ENCODE measurements at places on chromosomes 7 and 10.

DNA sequence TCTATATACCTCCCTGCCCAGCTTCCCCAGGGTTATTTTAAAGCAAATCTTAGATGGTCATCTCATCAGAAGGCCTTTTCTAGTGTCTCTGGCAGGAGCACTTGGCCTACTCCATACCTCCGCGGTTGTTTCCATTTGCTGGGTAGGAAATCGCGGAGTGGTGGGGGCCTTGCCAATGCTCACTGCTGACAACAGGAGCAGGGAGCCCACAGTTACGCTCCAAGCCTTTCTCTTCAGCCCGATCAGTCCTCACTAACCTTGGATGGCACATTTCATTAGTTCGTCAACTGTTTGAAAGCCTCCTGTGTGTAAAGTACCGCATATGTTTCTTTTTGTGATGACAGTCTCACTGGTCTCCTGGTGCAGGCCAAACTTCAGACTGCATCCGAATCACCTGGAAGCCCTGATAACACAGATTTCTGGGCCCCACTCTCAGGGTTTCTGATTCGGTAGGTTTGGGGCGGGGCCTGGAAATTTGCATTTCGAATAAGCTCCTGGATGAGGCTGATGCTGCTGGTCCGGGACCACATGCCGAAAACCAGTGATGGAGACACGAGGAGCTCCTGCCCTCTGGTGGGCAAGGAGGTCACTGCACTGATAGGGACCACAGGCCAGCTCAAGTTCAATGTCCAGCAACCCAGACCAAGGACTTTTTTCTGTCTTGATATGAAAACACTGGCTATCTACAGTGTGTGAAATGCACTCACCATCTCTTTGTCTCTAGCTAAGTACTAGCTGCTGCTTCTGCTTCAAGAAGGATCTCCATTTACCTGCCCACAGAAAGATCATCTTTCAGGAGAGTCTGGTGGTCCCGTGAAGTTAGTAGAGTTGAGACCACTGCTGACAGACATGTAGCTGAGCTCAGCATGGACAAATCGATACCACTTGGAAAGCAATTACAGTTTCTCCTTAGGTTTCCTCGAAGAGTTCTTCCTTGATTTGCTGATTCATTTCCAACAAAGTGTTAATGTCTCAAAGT, 14.0 kb downstream of the LRGUK start:
- peak; percentile 34 for DNase-seq

GRCh38 chr10:104043854-104044253, 41.8 kb downstream of the COL17A1 start:
- DNase-seq: no peak

DNA sequence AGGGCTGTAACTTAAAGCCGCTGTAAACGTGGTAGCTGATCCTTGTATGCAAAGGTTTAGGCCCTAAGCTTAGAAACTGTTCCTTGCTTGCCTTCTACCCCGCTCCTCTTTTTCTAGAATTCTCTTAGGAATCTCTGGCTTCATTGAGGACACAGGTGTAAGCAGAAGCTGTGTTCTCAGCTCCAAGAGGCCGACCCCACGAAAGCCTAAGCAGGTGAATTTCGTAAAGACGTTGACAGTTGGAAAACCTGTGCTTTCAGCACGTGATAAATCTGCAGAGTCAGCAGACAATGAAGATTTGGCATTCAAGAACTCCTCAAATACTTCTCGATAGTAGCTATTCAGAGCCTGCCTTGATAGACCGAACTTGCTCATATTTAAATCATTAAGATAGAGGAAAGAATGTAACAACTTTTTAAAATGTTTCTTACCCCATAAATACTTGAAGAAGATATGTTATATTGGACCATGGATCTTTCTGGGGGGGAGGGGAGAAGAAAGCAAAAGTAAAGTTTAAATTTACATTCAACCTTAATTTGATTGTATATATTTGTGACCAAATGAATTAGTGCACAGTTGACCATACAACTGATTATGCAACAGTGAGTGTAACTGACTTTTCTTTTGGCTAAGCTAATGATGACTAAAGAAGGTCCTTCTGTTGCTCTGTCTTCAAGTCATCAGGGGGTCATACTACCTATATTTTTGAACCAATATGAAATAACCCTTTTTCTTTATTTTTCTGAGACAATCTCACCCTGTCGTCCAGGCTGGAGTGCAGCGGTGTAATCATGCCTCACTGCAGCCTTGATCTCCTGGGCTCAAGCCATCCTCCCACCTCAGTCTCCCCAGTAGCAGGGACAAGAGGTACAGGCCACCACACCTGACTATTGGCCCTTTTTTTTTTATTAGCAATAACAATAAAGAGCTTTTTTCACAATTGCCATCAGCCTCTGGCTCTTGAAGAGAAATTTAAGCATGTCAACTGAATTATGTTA, 1.2 kb upstream of the GDI2 start:
- peak; percentile 15 for DNase-seq

DNA sequence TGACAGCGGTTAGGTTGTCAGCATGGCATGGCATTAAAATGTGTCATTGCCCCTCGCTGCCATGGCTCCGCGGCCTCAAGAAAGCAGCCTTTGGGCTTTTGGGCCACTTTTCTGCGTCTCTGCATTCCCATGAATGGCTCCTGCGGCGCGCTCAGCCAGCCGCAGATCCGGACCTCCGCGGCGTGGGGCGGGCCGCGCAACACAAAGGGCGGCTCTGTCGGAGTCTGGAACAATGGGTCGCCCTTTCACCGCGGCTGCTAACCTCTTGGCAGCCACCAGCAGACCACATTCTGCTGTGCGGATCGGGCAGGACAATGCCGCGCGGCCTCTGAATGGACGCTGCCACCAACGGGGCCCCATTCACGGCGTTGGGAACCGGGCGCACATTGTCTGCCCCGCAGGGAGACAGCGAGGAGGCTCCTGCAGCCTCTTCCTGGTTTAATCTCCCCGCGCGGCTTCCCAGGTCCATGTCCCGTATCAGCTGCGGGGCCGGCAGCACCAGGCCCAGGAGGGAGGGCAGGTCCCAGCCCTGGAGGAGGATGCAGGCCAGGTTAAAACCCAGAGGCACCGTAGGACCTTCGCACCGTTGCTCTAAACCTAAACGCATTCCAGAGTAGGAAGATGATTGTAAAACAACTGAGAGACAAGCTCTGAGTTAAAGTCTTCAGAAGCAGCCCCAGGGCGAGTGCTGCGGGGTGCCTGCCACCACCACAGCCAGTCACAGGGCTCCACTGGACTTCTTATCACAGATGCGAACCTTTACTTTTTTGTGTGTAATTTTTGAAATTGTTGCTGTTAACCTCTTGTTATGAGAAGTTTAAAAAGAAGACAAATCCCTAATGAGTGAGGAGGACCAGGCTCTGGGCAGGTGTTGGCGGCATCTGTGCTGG, 71.6 kb downstream of the NKX6-2 start:
- no peak for DNase-seq

- DNase-seq: no peak
Measured at GRCh38 chr10:77553311-77553710, 84.3 kb downstream of the KCNMA1 start.

DNA sequence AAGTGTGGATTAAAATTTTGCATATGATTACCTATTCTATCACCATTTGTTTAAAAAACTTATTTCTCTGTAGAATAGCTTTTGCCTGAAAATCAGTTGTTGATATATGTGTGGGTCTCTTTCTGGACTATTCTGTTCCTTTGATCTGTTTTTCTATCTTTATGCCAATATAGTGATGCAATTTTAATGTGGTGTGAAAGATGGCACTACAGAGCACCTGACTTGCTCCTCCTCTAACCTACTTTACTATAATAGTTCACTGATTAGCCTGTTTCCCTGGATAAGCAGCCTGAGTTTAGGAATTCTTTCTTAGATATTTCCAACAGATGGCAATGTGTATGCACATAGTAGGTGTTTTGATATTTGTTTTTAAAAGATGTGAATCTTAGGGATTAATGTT, 294.5 kb downstream of the AUTS2 start:
- no peak for DNase-seq

DNA sequence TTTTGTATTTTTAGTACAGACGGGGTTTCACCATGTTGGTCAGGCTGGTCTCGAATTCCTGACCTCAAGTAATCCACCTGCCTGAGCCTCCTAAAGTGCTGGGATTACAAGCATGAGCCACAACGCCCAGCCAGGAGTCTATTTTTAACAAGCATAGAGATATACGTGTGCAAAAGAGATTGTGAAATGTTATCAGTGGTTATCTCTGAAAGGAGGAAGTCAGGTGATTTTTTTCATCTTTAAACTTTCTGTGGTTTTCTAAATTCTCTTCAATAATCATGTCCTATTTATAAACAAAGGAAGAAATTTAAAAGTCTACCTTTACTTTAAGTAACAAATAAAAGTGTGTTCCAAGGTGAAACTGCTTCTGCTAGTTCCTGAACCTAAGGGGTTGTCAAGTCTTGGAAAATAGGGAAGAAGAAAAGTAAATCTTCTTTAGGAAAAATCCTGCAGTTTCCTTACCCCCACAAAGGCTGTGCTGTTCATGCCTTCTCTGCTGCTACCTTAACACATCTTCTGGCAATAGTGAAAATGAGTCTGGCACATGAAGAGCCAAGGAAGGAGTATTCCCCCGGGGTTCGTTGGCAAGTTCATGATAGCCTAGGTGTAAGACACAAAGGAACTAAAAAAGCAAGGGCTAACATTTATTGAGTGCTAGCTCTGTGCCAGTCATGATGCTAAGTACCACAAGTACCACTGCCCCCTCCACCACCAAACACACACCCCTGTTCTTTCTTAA, 51.1 kb downstream of the CYP26A1 start:
- no peak for DNase-seq

- no peak for DNase-seq
Measured at GRCh38 chr10:75034131-75034512, 77.3 kb upstream of the SAMD8 start.

- no peak for DNase-seq
Measured at GRCh38 chr10:28669227-28670173, 7.8 kb upstream of the BAMBI start.

- no peak for DNase-seq
Measured at GRCh38 chr7:151843181-151843580, 33.7 kb downstream of the PRKAG2 start.

DNA sequence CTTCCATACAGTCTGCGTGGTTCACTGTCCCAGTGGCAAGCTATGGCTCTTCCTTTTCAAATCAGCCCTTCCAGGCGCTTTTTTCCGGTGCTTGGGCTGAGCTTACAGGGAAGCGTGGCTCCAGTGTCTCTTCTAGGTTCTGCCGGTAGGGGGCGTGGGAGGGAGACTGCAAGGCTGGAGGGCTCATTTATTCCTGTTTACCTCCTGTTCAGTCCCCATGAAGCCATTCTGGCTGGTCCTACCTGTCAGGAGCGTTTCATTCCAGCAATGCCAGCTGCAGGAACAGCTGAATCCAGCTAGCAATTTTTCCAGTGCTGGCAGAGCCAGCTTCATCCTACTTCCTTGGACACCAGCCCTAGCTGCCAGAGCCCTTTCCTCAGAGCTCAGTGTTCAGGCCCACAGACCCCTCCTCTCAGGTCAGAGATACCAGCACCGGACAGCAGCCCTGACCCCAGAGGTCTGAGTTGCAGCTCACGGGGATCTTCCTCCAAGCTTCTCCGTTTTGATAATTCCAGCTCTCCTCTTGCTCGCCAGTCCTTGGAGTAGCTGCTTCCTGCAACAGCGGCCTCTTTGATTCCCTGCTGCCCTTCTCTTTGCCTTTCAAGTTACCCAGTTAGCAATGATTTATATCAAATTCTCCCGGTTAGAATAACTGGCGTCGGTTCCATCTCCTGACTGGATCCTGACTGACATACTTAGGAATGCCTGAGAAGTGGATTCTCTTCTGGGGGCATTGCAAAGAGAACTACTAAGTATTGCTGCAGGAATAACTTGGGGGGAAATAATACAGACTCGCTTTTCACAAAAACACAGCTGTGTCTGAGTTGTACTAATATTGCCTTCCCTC, 129.8 kb downstream of the FRMD4A start:
- DNase-seq: no peak

- DNase-seq: no peak
Measured at GRCh38 chr10:15815242-15815885, 44.9 kb downstream of the MINDY3 start.

DNA sequence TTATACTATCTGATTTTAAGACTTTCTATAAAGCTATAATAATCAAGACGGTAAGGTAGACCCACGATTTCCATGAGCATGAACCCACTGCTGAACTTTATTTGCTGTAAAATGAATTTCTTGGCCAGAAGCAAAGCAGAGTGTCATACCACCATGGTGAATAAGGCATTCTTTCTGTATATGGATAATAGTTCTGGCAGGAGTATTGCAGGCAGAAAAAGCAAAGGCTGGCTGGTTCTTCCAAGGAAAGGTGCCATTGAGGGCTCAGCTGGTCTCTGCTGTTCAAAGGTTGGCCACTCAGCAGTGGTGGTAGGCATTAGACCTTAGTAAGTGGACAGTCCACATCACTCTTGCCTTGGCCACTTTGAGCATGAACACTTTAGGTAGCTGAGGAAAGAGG, 104.1 kb upstream of the KCNMA1 start:
- DNase-seq: no peak

- no peak for DNase-seq
Measured at GRCh38 chr10:119407254-119407777, 135.2 kb downstream of the RGS10 start.

GRCh38 chr7:137276189-137276588, 67.3 kb downstream of the PTN start:
- DNase-seq: no peak

GRCh38 chr7:2102375-2102723, 130.4 kb downstream of the MAD1L1 start:
- DNase-seq: no peak

GRCh38 chr7:99767662-99768061, 16.3 kb downstream of the CYP3A4 start:
- no peak for DNase-seq

- DNase-seq: no peak
Measured at GRCh38 chr7:131034166-131034881, 293.4 kb upstream of the MKLN1 start.

DNA sequence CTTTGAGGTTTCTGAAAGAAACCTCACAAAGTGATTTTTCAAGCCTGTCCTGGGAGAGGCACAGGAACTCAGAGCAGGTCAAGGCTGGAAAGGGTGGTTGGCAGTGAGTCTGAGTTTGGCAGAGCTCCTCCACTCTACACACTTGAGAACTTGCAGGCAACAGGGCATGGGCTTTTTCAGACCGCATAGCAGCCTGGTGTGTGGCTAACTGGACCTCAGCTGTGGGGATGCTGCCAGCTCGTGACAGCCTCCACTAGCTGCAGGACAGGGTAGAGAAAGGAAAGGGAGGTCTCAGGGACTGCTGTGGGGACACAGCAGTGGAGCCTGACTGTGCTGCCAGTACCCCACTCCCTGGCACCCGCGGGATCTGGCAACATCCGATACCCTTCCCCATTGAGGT, 2.6 kb downstream of the CDHR1 start:
- DNase-seq: no peak

DNA sequence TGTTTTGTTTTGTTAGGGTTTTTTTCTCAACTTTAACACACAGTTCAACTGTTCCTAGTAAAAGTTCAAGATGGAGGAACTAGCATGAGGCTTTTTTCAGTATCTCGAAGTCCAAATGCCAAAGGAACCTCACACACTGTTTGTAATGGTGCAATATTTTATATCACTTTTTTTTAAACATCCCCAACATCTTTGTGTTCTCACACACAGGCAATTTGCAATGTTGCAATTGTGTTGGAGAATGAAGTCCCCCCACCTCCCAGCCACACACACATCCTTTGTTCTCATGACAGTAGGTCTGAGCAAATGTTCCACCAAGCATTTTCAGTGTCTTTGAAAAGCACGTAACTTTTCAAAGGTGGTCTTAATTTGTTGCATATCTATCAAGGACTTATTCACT, 120.9 kb downstream of the TWIST1 start:
- DNase-seq: no peak

Data from RCC 7860 (cell line).